ENCODE measurements at places on chromosomes 12 and 14. TPM values are rescaled to one million over a fixed set of nuclear protein-coding genes. Genes with fewer than 3 reads are reported as not detected.

FOXG1 gene
- not detected for total RNA-seq

B4GALNT1 gene
- 3.6 TPM for total RNA-seq

TMEM121 gene
- total RNA-seq: 4.2 TPM

CYP46A1 gene
- total RNA-seq: not detected

PPP1R1A gene
- total RNA-seq: not detected

ASCL1 gene
- not detected for total RNA-seq

CRACR2A gene
- total RNA-seq: 139 TPM

TPH2 gene
- not detected for total RNA-seq

PTCSC3 gene
- total RNA-seq: not detected

MYF6 gene
- total RNA-seq: not detected

PLBD2 gene
- total RNA-seq: 26.8 TPM

LRRK2 gene
- total RNA-seq: 0.29 TPM

CAPRIN2 gene
- 12.9 TPM for total RNA-seq

GRCh38 chr12:79873201-79873600 lies 61.7 kb downstream of the PPP1R12A start:
- no peak for DNase-seq
- H3K36me3 ChIP-seq: peaks cover 12% of the 10 kb centered on the region

GRCh38 chr12:103829092-103829491 lies 11.9 kb downstream of the NT5DC3 start:
- H3K36me3 ChIP-seq: no peaks in the 10 kb centered on the region
- no peak for DNase-seq
- H3K27me3 ChIP-seq: peaks cover 9% of the 10 kb centered on the region
- H3K27ac ChIP-seq: no peak overlapping the region

DNA sequence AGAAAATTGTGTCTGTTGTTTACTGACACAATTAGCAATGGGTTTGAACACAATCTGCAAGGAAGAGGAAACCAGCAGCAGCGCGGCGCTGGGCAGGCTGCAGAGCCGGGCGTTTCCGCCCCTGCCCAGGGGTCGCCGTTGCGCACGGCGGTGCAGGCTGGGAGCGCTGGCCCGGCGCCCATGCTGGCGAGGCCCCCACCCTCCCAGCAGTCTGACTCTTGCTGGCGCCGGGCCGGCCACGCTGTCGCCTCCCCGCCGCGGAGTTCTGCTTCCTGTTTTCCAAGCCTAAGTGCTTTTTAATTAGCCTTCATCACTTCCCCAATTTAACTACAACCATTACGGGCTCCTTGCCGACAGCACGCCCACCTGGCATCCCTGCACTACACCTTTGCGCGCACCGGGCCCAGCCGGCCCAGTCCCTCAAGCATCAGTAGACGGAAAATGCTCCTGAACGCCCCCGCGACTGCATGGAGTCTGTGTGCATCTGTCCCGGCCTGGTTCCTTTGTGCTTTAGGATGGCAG lies 212.1 kb downstream of the GXYLT1 start:
- H3K27me3 ChIP-seq: peaks cover 42% of the 10 kb centered on the region
- H3K4me1 ChIP-seq: peaks cover 5% of the 10 kb centered on the region
- no peak overlapping the region for H3K27ac ChIP-seq

DNA sequence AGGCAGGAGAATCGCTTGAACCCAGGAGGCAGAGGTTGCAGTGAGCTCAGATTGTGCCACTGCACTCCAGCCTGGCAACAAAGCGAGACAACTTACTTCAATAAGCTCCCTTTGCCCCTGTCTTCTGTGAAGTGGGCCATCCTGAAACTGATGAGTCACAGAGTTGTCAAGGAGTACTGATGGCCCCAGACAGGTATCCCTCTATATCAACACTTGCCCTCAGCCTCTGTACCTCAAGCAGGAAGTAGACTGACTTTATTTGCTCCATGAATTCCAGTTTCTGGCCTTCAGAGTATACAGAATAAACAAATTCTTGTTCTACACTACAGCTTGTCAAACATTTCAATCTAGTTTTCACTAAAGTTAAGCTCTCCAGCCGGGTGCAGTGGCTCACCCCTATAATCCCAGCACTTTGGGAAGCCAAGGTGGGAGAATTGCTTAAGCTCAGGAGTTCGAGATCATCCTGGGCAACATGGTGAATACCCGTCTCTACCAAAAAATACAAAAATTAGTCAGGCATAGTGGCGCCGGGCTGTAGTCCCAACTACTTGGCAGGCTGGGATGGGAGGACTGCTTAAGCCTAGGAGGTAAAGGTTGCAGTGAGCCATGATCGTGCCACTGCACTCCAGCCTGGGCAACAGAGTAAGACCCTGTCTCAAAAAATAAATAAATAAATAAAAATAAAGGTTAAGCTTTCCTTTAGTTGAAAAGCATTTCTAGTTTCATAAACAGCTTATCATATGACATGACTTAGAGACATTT lies 16.4 kb upstream of the LRP10 start:
- H3K4me1 ChIP-seq: peaks cover 28% of the 10 kb centered on the region
- peaks cover 7% of the 10 kb centered on the region for H3K36me3 ChIP-seq
- H3K27ac ChIP-seq: no peak overlapping the region
- DNase-seq: no peak

- DNase-seq: no peak
- no peaks in the 10 kb centered on the region for H3K27me3 ChIP-seq
- H3K4me1 ChIP-seq: peaks cover 24% of the 10 kb centered on the region
Observed at GRCh38 chr12:94157981-94158411, 9.6 kb downstream of the PLXNC1 start.

GRCh38 chr14:22070119-22070982 lies 396.7 kb upstream of the OR4E1 start:
- peaks cover 10% of the 10 kb centered on the region for H3K27me3 ChIP-seq
- H3K27ac ChIP-seq: peak overlapping the region; percentile 82
- no peaks in the 10 kb centered on the region for H3K36me3 ChIP-seq
- peak; percentile 64 for DNase-seq
- H3K4me3 ChIP-seq: peak overlapping the region; percentile 87

GRCh38 chr12:89156340-89156739 lies 196.0 kb downstream of the DUSP6 start:
- H3K27me3 ChIP-seq: no peaks in the 10 kb centered on the region
- peaks cover 6% of the 10 kb centered on the region for H3K36me3 ChIP-seq
- H3K4me1 ChIP-seq: peaks cover 23% of the 10 kb centered on the region
- no peak for DNase-seq

DNA sequence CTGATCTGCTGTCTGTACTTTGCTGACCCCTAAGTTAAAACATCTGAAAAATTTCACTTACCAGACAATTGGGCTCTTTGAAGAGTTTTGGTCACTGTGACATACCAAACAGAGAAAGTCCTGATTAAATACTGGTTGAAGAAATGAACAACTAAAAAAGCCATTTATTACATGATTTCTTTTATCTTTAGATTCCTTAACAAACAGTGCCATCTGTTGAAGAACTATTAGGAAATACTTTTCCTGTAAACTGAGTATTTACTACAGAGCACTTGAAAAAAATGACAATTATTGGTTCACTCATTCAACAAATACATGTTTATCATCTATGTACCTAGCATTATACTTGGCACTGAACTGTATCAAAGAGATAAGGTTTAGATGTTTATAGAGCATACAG lies 6.5 kb upstream of the WASHC4 start:
- H3K4me3 ChIP-seq: no peak overlapping the region
- H3K27ac ChIP-seq: no peak overlapping the region
- H3K36me3 ChIP-seq: peaks cover 11% of the 10 kb centered on the region

- DNase-seq: no peak
- no peaks in the 10 kb centered on the region for H3K4me1 ChIP-seq
- no peaks in the 10 kb centered on the region for H3K36me3 ChIP-seq
- peaks cover 5% of the 10 kb centered on the region for H3K27me3 ChIP-seq
Observed at GRCh38 chr12:72084880-72085279, 146.2 kb downstream of the TPH2 start.

DNA sequence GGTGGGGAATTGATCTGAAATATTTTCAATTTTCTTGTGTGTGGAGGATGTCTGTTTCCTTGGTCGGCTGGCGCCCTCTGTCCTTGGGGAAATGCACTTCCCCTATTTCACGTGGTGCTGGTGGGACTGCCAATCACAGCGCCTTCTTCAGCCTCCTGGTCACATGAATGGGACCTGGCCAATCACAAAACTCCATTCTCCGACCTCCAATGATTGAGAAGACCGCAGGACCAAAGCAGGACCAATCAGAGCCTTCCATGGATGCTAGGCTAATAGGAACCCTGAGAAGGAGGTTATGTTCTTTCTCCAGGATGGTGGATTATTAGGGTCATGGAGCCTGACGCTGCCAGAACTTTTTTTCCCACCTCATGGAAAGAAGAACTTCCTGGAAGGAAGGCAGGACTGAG lies 188.7 kb downstream of the TTC8 start:
- no peaks in the 10 kb centered on the region for H3K36me3 ChIP-seq
- peaks cover 4% of the 10 kb centered on the region for H3K4me1 ChIP-seq
- H3K27ac ChIP-seq: no peak overlapping the region
- H3K27me3 ChIP-seq: peaks cover 44% of the 10 kb centered on the region
- no peak overlapping the region for H3K4me3 ChIP-seq
- DNase-seq: no peak

- no peak for DNase-seq
- H3K36me3 ChIP-seq: no peaks in the 10 kb centered on the region
- no peaks in the 10 kb centered on the region for H3K4me1 ChIP-seq
- no peaks in the 10 kb centered on the region for H3K27me3 ChIP-seq
- no peak overlapping the region for H3K27ac ChIP-seq
Observed at GRCh38 chr12:87051621-87052020, 795.4 kb upstream of the MGAT4C start.

- H3K36me3 ChIP-seq: peaks cover 5% of the 10 kb centered on the region
- H3K27ac ChIP-seq: no peak overlapping the region
- H3K4me3 ChIP-seq: no peak overlapping the region
- H3K27me3 ChIP-seq: no peaks in the 10 kb centered on the region
- no peak for DNase-seq
Observed at GRCh38 chr14:61632401-61632800, 62.9 kb upstream of the HIF1A start.

GRCh38 chr14:50822501-50823042 lies 8.4 kb downstream of the NIN start:
- DNase-seq: no peak
- peaks cover 8% of the 10 kb centered on the region for H3K36me3 ChIP-seq
- H3K4me1 ChIP-seq: peaks cover 67% of the 10 kb centered on the region

GRCh38 chr12:11761869-11762567 lies 112.5 kb downstream of the ETV6 start:
- H3K4me3 ChIP-seq: no peak overlapping the region
- no peaks in the 10 kb centered on the region for H3K27me3 ChIP-seq
- H3K27ac ChIP-seq: no peak overlapping the region
- H3K4me1 ChIP-seq: peaks cover 45% of the 10 kb centered on the region
- no peak for DNase-seq
- H3K36me3 ChIP-seq: no peaks in the 10 kb centered on the region

DNA sequence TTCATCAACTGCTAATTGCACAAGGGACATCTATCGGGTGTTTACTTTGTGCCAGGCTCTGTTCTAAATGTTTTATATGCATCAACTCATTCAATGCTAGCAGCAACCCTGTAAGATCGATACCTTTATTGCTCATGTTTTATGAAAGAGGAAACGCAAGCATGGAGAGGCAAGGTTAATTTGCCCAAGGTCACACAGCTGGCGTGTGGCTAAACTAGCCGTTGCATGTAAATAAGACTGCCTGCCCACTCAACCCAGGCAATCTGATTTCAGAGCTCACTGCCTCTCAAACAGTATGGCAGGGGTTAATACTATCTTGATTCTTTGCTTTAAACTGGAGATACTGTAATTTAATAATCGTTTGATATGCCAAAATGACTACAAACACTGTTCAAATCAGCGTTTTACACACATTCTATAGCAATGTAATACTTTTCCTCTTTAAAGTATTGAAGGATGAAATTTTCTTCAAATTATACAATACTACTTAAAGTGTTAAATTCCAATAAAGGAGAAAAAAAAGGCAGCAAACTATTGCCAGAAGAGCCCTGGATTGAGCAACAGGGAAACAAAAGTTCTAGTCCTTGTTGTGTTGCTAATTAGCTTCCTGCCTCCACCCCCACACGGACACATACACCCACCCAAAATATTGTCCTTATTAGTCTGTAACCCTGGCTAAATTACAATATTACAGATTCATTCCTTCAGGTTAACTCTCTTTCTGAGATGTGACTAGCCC lies 39.1 kb upstream of the DHRS7 start:
- no peak for DNase-seq
- H3K27ac ChIP-seq: no peak overlapping the region
- no peak overlapping the region for H3K4me3 ChIP-seq
- H3K27me3 ChIP-seq: peaks cover 38% of the 10 kb centered on the region
- H3K36me3 ChIP-seq: peaks cover 12% of the 10 kb centered on the region

- no peaks in the 10 kb centered on the region for H3K36me3 ChIP-seq
- H3K4me1 ChIP-seq: no peaks in the 10 kb centered on the region
- no peak for DNase-seq
- H3K27me3 ChIP-seq: peaks cover 34% of the 10 kb centered on the region
- H3K4me3 ChIP-seq: no peak overlapping the region
- H3K27ac ChIP-seq: no peak overlapping the region
Observed at GRCh38 chr14:59632381-59632780, 55.8 kb upstream of the CCDC175 start.

All from natural killer cell treated with Interleukin-12 subunit alpha and Interleukin-12 subunit beta and Interleukin-15 and Interleukin-18, amount 100 ng/mL, for 72 hours (primary cell).